Hippocampal formation (tissue), 2 donors: ENCODE measurements at places on chromosomes 11 and 22.

DNA sequence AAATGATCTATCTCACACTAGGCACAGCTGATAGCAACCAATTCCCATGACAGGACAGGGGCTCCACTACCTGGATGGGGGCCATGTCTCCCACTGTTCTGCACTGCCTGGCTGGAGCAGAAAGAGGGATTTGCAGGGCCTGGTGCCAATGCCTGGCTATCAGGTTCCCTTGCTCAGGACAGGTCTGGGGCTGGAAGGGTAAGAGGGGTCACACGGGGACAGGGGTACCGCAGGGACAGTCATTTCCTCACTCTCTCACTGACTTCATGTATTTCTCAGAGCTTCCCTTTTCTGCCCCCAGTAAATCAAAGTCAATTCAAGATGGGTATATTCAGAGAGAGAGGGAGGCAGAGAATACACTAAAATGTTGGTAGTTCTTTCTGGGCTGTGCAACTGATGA lies 119.1 kb upstream of the CSNK2A3 start:
- DNase-seq, result no peak

- no peak for DNase-seq
Measured at GRCh38 chr22:33842421-33843094, 77.7 kb downstream of the LARGE1 start.

DNA sequence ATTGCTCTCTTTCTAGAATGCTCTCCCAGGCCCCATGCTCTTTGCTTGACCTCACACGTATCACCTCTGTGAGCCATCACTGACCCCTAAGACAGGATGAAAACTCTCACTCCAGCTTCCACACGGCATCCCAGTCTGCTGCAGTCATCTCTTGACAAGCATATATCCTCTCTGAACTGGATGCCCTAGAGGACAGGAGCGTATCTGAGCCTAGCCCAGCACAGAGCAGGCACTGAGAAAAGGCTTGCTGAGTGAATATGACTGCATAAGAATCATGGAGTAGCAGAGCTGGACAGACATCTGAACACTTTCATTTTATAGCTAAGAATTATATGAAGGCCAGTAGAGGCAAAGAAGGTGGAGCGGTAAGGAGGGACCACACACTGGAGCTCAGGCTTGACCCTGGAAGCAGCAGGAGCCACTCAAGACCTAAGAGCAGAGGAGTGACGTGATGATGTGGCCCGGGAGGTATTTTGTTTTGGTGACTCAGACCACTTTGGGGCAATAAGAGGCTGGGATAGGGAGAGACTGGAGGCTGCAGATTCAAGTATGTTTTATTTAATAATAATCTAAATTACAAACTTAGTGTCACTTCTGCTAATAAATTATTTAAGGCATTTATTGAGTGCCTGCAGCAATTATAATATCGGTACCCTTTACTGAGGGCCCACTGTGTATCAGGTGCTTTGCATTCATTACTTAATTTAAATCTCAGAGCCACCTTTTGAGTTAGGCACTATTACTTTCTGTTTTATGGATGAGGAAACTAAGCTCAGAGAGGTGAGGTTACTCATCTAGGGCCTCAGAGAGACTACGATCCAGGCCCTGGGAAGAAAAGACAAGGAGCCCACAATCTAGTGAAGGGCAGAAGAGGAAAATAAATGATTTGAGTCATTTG lies 42.6 kb downstream of the MAP6 start:
- DNase-seq, result no peak

DNA sequence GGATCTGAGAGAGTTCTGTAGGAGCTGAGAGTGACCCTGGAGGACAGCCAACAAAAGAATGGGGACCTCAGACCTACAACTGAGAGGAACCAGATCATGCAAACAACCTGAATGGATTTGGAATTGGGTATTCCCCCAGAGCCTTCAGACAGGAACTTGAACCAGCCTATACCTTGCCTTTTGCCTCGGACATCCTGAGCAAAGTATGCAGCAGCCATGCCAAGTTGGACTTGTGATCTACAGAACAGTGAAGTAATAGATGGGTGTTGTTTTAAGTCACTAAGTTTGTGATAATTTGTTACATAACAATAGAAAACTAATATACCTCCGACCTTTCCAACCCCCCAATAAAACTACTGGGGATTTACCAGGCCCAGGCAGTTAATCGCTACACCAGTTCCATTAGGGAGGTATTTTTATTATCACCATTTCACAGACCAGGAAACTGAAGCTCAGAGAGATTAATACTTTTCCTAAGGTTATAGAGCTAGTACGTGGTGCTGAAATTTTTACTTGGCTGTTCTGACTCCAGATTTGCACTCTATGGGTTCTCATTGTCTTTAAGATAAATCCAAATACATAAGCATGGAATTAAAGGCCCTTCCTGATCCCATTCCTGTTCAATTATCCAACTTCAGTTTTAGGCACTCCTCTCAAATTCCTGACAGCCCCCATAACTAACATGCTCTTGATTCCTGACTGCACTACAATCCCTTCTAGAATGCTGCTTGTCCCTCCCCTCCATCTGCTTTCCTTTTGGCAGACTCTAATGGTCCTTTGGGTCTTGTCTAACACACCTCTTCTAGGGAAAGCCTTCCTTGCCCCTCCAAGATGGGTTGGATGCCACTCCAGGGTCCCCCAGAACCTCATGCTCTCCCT lies 1.7 kb upstream of the RASSF10 start:
- DNase-seq, result no peak

DNA sequence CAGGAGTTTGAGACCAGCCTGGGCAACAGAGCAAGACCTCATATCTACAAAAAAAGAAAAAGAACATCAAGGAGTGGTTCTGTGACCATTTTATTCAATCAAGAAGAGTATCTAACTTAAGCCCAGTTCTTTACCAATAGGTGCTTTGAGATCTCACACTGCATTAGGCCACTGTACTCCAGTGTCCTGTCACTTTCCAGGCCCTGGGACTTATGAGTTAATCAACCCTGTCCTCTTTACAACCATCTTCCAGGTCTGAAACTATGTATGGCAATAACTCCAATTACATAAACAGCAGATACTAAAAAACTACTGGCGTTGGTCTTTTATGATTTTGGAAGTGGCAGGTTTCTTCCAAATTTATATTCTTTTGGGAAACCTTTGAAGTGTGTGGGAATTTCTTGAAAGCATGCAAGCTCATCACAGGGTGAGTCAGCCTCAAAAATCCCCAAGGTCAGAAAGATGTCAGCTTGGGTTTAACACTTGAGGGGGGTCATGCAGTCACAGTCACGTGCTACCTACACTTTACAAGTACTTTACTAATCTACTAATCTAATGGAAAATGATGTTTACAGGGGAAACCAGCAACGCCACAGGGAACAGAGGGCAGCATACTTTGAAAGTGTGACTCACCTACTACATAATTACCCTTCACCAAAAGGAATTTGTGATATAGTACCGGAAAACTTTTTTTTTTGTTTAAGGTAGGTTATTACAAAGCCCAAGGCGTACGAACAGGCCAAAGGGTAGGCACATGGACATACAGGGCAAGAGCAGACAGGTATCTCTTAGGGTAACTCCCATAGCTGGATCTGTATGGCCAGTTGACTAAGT lies 15.6 kb downstream of the PISD start:
- no peak for DNase-seq

GRCh38 chr11:110473706-110474105 lies 44.0 kb downstream of the FDX1 start:
- no peak for DNase-seq

- DNase-seq, result no peak
Measured at GRCh38 chr11:72932132-72932570, 117.9 kb downstream of the ATG16L2 start.

DNA sequence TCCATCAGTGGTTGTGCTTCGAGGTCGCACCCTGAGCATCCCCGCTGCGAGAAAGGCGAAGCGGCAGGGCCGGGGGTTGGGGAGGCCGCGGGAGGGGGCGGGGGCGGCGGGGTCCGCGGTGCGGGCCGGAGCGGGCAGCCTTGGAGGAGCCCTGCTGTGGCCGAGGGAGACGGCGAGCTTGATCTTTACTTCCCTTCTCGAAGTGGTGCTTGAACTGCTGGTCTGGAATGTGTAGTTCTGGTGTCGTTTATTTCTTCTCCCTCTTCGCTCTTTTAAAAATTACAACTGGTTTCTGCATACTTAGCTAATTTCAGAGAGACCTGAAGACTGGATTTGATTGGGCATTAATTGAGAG lies 1.1 kb downstream of the APLP2 start:
- peak; percentile 40 for DNase-seq
